ENCODE measurements at places on chromosomes 3 and 15.

DNA sequence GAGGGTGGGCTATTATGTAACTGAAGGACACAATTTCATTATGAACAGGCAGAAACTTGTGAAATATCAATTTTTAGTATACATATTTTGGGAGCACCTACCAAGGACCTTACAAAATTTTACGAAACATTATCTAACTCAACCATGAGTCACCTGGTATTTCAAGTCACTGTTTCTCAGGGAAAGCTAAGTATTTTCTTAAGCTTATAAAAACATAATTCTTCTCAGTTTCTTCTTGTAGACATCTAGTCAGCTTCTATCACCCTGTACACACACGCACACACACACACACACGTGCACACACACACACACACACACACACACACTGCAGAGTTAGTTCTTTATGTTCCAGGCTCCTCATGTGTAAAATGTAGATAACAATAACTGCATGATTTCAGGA, 658.3 kb downstream of the TUSC7 start:
- DNase-seq: no peak
- H3K36me3 ChIP-seq: no peaks in the 10 kb centered on the region
- no peaks in the 10 kb centered on the region for H3K27me3 ChIP-seq
- H3K4me1 ChIP-seq: no peaks in the 10 kb centered on the region

DNA sequence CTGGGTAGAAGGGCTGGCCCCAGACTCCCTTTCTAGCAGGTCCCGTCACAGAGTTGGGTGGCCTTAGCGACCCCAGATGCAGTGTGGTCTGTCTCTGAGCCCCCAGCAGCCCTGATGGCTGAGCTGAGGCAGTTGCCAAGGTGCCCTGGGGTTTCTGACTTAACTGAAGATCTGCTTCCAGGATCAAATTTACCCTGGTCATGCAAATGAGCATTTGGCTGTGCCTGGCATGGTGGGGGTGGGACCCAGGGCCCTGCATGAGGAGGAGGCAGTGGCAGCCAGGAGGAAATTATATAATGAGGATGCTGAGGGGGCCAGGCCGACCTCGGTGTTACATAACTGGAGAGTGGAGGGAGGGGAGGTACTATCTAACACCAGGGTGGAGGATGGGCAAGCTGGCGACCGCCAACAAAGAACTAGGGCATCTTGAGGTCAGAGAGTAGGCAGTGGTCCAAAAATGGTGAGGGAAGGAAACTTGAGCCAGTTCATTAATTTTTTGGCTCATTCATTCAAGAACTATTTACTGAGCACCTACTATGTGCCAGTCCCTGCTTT, 16.4 kb downstream of the PLEKHO2 start:
- DNase-seq: no peak
- peaks cover 10% of the 10 kb centered on the region for H3K36me3 ChIP-seq
- peaks cover 52% of the 10 kb centered on the region for H3K4me1 ChIP-seq
- H3K4me3 ChIP-seq: no peak overlapping the region

GRCh38 chr3:151631946-151632345, 101.8 kb upstream of the AADACL2 start:
- no peak overlapping the region for H3K27ac ChIP-seq
- H3K4me1 ChIP-seq: no peaks in the 10 kb centered on the region
- no peak for DNase-seq
- H3K36me3 ChIP-seq: no peaks in the 10 kb centered on the region

DNA sequence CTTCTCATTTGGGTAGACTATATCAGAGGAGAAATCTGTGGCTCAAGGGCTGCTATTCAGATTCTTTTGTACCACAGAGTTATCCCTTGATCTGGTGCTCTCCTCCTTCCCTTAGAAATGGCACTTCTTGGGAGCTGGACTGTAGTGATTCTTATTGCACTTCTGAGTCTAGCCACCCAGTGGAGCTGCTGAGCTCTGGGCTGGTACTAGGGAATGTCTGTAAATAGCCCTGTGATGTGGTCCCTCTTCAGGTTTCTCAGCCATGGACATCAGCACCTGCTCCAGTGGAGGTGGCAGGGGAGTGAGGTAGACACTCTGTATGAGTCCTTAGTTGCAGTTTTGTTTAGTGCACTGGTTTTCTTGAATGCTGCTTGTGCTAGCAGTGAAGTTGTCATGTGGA, 1292.6 kb downstream of the SI start:
- no peaks in the 10 kb centered on the region for H3K27me3 ChIP-seq
- H3K4me3 ChIP-seq: no peak overlapping the region
- H3K36me3 ChIP-seq: no peaks in the 10 kb centered on the region
- no peaks in the 10 kb centered on the region for H3K4me1 ChIP-seq
- no peak overlapping the region for H3K27ac ChIP-seq

GRCh38 chr3:134552784-134553183, 66.9 kb downstream of the CEP63 start:
- H3K27ac ChIP-seq: no peak overlapping the region
- no peak overlapping the region for H3K4me3 ChIP-seq
- H3K27me3 ChIP-seq: no peaks in the 10 kb centered on the region
- H3K4me1 ChIP-seq: no peaks in the 10 kb centered on the region
- DNase-seq: no peak
- peaks cover 45% of the 10 kb centered on the region for H3K36me3 ChIP-seq

- H3K36me3 ChIP-seq: no peaks in the 10 kb centered on the region
- peaks cover 9% of the 10 kb centered on the region for H3K27me3 ChIP-seq
- DNase-seq: no peak
These were observed 8.7 kb upstream of the RFX7 start for GRCh38 chr15:56252386-56252785.

- H3K27ac ChIP-seq: no peak overlapping the region
- peak overlapping the region; percentile 41 for H3K4me3 ChIP-seq
- H3K27me3 ChIP-seq: no peaks in the 10 kb centered on the region
- H3K36me3 ChIP-seq: peaks cover 45% of the 10 kb centered on the region
- DNase-seq: no peak
These were observed 31.5 kb upstream of the ZNF502 start for GRCh38 chr3:44680921-44681455.

DNA sequence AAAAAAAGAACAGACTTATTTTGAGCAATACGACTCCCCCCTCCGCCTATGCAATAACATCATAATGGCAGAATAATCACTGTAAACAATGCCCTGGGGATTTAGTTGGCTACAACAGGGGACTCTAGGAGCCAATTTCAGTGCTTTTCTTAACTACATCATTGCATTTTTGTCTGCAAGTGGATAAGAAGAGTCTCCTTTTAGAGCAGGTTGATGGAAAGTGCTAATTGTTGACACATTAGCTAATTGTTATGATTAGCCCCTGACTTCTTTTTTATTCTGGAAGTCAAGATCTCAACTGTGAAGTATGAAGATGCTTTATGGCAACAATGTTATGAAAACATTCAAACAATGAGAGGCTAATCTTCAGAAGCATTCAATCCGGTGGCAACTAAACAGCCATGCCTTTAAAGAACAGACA, 121.2 kb downstream of the MECOM start:
- peaks cover 6% of the 10 kb centered on the region for H3K27me3 ChIP-seq
- H3K4me3 ChIP-seq: no peak overlapping the region
- no peak overlapping the region for H3K27ac ChIP-seq
- H3K4me1 ChIP-seq: no peaks in the 10 kb centered on the region
- no peaks in the 10 kb centered on the region for H3K36me3 ChIP-seq

GRCh38 chr3:168714609-168715240, 619.0 kb upstream of the GOLIM4 start:
- no peak for DNase-seq
- H3K36me3 ChIP-seq: no peaks in the 10 kb centered on the region
- no peaks in the 10 kb centered on the region for H3K27me3 ChIP-seq
- H3K4me1 ChIP-seq: no peaks in the 10 kb centered on the region

DNA sequence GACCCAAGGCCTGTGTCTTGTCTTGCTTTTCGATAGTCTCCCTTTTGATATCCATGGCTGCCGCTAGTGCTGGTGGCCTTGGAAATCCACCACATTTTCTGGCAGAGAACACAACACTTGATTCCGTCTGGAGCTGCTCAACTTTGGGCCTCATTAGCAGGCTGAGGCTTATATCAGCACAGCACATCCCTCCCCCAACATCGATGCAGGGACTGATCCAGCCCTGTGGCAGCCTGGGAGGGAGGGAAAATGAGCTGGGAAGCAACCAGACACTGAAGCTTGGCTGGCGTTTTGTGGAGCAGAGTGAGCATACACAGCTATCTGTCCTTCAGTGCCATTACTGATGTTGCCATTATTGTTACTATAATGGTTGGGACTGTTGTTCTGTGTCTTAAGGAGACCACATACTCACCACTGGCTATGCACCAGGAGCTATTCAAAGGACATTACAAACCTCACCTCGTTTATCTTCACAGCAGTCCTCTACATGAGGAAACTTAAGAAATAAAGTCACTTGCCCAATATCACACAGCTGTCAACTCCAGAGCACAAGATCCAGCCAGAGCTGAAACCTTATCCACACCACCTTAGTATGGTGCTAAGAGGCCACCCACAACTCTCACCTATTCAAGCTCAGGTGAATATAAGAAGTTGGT, 102.9 kb downstream of the SUCLG2 start:
- peaks cover 13% of the 10 kb centered on the region for H3K36me3 ChIP-seq
- H3K4me3 ChIP-seq: no peak overlapping the region
- no peaks in the 10 kb centered on the region for H3K4me1 ChIP-seq

DNA sequence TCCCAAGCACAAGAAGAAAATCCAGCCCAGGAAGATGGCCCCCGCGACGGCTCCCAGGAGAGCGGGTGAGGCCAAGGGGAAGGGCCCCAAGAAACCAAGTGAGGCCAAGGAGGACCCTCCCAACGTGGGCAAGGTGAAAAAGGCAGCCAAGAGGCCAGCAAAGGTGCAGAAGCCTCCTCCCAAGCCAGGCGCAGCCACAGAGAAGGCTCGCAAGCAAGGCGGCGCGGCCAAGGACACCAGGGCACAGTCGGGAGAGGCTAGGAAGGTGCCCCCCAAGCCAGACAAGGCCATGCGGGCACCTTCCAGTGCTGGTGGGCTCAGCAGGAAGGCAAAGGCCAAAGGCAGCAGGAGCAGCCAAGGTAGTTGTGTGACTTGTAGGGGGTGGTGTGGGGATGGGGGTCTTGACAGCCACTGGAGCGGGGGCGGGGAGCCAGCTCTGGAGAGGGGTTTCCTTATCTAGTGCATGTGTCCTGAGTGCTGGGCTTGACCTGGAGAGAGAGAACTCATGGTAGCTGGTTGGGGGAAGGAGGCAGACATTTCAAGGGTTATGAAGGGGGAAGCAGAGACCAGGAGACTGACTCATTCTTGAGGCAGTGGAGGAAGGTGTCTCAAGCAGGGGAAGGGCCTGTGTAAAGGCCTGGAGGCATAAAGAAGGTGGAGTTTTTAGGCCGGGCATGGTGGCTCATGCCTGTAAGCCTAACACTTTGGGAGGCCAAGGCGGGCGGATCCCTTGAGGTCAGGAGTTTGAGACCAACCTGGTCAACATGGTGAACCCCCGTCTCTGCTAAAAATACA, 6.2 kb downstream of the H1-8 start:
- H3K36me3 ChIP-seq: no peaks in the 10 kb centered on the region
- H3K27me3 ChIP-seq: peaks cover 9% of the 10 kb centered on the region
- peaks cover 5% of the 10 kb centered on the region for H3K4me1 ChIP-seq
- H3K27ac ChIP-seq: no peak overlapping the region
- no peak overlapping the region for H3K4me3 ChIP-seq

DNA sequence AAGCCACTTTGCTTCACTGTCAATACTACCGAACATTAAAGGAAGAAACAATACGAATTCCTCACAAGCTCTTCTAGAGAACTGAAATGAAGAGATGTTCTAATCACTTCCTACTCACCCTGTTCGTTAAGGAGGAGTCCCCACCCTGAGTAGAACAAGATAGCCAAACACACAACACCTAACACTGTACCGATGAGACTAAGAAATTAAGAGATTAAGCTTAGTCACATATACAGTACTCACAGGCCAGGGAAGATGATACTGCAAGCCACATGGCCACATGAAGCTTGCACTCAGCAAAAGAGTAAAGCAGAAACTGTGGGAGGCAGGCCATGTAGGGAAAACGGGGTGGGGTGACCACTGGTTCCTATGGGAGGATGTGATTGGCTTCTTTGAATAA, 48.0 kb downstream of the CGGBP1 start:
- no peaks in the 10 kb centered on the region for H3K27me3 ChIP-seq
- H3K27ac ChIP-seq: no peak overlapping the region
- no peak overlapping the region for H3K4me3 ChIP-seq
- no peak for DNase-seq
- no peaks in the 10 kb centered on the region for H3K36me3 ChIP-seq

DNA sequence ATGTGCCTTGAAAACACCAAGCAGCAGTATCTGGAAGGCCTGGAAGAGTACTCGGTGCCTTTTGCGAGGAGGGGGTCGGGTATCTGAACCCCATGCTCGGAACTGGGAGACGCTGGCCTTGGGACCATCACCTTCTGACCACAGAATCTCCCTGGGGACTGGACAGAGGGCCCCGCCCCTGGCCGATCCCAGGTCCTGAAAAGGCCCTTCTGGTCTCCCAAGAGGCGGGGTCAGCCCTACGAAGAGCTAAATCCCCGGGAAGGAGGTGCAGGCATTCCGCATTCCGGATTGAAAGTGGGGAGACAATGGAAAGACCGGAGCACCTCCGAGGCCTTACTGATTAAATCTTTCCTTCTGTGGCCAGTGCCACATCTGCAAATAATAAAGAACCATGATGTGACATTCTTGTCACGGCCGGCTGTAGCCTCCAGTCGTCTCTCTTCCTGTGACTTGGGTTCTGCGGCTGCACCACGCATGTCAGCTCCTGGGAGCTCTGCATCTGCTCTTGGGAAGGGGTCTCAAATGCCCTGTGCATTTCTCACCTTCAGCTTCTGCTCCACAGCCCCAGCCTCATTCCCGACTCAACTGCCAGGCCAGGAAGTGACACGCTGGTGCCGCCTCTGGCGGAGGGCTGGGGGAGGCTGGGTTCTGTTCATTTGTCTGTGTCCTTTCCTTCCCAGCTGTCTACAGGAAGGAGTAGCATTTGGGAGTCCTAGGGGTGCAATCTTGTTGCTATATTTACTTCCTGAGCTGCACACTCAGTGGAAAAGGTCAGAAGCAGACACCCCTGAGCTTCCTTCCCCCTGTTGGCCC, 173.5 kb downstream of the KLF13 start:
- no peak overlapping the region for H3K27ac ChIP-seq
- H3K4me3 ChIP-seq: no peak overlapping the region
- H3K36me3 ChIP-seq: no peaks in the 10 kb centered on the region
- H3K4me1 ChIP-seq: no peaks in the 10 kb centered on the region
- H3K27me3 ChIP-seq: peaks cover 5% of the 10 kb centered on the region

DNA sequence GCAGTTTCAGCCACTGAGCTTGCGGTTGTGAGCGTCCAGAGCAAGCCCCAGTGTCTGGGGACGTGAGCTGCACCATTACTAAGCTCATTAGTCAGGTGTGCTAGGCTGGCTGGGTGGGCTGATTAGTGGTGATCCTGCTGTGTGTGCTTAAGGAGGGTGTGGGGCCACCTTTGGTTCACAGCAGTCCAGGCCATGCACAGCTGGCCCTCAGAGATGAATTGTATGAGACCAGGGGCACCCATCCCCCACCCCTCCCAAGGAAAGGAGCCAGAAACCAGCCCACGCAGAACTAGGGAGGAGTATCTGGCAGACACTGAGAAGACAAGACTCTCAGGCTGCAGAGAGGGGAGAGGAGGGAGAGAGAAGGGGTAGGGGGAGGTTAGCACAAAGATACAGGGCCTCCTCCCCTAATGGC, 3.8 kb downstream of the TYRO3 start:
- DNase-seq: no peak
- H3K27me3 ChIP-seq: peaks cover 57% of the 10 kb centered on the region
- H3K36me3 ChIP-seq: no peaks in the 10 kb centered on the region
- no peak overlapping the region for H3K4me3 ChIP-seq
- no peak overlapping the region for H3K27ac ChIP-seq

GRCh38 chr3:88034491-88035275, 24.1 kb downstream of the CGGBP1 start:
- peak overlapping the region; percentile 2 for H3K27ac ChIP-seq
- no peak overlapping the region for H3K4me3 ChIP-seq
- no peaks in the 10 kb centered on the region for H3K27me3 ChIP-seq
- DNase-seq: no peak
- H3K4me1 ChIP-seq: peaks cover 16% of the 10 kb centered on the region

GRCh38 chr3:126758026-126758425, 54.0 kb downstream of the CHCHD6 start:
- H3K4me3 ChIP-seq: no peak overlapping the region
- H3K4me1 ChIP-seq: peaks cover 21% of the 10 kb centered on the region
- H3K27me3 ChIP-seq: no peaks in the 10 kb centered on the region

All from naive B cell (primary cell).